ENCODE measurements at places on chromosomes 2 and 18.

DNA sequence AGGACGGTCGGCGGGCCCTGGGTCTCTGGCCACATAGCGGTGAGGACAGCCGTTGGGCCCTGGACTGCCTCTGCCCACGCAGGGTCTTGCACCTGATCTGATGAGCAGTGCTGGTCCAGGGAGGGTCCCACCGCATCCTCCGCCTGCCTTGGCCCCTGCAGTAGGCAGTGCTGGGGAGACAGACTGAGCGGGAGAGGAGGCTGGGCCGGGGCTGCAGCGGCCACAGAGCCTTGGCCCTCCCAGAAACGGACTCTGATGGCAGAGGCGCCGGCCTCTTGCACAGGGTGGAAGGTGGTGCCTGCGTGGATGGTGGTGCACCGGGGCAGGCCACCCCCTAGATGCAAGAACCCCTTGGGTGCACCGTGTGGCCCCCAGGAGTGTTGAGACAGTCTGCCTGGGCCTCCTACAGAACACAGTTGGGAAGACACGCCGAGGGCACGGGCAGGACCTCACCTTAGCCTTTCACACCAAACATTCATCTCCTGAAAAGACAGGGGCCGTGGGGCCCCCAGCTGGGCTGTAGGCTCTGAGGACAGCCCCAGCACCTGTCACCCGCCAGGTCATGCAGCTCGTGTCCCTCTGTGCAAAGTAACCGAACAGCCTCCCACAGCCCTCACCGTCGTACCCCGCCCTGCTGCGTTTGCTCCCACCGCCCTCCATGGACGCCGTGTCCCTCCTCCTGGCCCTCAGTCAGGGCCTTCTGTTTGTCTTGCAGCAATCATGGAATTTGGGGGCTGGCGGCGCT is 36.8 kb downstream of the NFATC1 start:
- DNase-seq = no peak

GRCh38 chr2:105775809-105776559 is 31.3 kb downstream of the NCK2 start:
- no peak for DNase-seq

DNA sequence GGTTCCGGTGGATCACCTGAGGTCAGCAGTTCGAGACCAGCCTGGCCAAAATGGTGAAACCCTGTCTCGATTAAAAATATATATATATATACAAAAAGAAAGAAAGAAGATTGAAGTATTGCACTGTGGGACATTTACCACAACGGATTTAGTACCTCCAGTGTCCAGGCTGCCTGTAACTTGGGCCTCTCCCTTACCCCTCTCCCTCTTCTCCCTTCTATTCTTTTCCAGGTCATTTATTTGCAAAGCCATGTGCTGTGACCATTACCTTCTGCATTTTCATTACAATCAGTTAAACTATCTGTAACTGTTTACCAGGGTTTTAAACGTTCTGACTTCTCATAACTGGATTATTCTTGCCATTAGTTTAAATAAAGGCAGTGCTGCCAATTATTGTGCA is 400.9 kb upstream of the ZNF804A start:
- no peak for DNase-seq

GRCh38 chr2:180715044-180715443 is 265.4 kb upstream of the UBE2E3 start:
- no peak for DNase-seq

DNA sequence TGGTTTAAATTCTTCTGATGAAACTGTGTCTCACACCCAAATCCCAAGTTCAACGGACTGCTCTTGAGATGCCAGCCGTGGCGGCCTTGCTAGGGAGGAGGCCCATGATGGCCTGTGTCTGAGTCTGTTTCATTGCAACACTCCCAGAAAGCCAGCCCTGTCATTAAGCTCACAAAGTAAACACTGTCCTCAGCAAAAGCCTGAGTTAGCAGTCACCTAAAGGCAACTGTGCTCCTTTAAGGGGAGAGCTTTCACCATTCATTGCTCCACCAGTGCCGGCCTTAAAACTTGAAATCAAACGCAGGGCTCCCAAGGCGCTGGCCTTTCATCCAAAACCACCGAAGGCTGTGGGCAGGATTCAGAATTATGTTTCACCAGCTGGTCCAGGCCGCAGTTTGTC is 42.5 kb upstream of the PPP1CB start:
- no peak for DNase-seq

Measured in hepatic stellate cell (primary cell).